RPMI7951 (cell line): ENCODE measurements at places on chromosomes 5 and 9. TPM values are rescaled to one million over a fixed set of nuclear protein-coding genes. Genes with fewer than 3 reads are reported as not detected.

GRCh38 chr5:40554813-40555212 is 124.9 kb upstream of the PTGER4 start:
- no peak for DNase-seq

DNA sequence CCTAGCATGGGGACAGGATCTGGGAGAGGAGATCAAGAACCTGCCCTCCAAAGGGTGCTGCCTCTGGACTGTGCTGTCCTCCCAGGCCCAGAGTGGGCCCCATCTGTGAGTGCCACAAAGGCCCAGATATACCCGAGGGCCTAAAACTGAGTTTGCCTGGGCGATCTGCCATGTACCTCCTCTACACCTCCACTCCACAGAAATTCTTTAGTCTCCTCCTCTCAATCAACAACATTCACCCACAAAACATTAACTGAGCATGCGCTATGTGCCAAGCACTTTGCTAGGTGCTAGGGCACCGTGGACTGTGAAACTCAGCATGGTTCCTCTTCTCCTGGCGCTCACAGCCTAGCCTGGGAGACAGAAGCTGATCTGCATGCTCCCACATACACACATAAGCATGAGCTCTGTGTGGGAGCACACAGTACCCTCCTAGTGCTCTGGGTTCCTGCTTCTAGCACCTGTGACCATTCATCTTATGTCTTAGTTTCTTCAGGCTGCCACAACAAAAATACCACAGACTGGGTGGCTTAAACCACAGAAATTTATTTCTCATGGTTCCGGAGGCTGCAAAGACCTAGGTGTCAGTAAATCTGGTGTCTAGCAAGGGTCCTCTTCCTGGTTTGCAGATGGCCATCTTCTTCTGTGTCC is 82.0 kb upstream of the FSTL4 start:
- peak; percentile 14 for DNase-seq

DNA sequence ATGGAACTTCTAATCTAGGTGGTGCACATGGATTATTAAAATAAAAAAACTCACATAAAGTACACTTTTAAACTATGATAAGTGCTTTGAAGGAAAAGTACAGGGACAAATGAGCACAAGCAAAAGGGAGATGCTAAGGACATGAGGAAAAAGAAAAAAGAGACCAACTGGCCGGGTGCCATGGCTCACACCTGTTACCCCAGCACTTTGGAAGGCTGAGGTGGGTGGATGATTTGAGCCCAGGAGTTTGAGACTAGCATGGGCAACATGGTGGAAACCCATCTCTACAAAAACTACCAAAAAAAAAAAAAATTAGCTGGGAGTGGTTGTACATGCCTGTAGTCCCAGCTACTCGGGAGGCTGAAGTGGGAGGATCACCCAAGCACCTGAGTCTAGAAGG is 67.1 kb downstream of the SH3TC2 start:
- no peak for DNase-seq

DNA sequence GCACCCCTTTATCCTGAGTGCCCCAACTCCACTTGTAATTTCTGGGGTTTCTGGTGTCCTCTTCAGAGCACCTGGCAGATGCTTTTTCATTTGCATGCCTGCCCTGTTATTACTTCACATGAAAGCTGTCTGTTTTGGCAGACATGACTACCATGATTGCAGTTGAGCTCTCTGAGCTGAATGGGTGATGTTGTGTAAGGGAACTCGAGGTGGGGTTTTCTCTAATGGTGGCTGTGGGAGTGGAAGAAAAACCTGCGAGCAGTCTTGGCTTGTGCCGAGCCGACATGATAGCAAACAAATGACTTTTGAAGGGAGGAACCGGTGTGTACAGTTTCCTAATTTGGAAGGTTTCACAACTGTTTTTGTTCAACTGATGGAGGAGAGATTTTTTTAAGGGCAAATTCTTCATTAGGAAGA is 196.2 kb downstream of the AOPEP start:
- DNase-seq, result no peak

GRCh38 chr5:174106997-174107655 is 61.6 kb downstream of the NSG2 start:
- DNase-seq, result no peak

DNA sequence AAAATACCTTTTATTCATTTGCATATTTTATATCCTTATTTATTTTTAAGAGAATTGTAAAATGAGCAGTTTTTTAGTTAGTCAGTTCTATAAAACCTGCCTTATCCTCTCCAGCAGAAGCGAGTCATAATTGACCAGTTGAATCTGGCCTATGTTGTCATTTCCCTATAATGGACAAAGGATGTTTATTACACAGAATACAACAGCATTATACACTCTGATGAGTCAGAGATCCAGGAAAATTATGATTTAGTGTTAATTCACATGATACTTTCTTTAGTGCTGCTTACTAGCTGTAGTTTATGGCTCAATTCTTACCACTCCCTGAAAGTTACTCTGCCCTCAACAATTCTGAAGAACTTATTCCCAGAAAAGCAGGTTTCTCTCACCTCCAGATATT is 26.8 kb upstream of the LURAP1L start:
- DNase-seq, result no peak

DNA sequence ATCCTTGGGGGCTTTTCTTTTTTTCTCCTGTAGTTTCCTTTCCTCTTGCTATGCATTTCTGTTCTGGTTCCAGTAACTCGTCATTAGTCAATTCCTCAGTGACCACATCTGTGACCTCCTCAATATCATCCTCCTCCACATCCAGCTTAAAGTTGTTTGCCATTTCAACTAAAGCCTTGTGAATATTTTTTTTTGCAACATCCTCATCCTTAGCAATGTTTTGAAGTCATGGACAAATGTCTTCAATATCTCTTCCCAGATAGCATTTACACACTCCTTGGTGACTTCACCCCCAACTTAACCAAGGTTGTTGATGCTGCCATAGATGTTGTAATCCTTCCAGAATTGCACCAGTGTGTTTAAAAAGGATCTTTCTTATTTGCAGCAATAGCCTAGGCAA is 14.7 kb upstream of the ADRB2 start:
- no peak for DNase-seq

DNA sequence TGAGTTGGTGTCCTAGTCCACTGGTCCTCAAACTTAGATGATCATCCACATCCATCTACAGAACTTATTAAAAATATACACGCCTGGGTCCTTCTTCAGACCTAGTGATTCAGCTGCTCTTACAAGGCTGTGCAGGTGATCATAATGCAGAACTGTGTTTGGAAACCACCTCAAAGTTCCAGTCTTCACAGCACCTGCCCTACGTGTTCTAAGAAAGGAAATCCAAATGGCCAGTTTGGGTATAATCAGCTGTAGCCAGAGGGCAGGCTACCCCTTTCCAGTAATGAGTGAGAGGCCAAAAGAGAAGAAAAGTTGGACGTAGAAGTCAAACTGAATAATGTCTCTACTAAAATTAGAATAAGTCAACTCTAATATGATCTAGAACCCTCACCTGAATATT is 15.4 kb downstream of the REEP5 start:
- no peak for DNase-seq

DNA sequence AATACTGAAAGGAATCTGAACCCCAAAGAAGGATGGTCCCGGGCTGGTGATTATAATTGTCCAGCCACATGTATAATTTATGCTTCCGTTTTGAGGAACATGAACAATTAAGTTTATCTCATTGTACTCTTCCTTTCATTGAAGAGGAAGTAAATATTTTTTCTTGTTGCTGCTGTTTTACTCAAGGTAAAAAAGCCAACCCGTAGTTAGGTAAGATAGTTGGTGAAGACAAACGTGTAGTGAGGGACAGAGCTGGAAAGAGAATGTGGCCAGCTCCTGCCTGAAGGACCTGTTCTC is 5.1 kb downstream of the RCL1 start:
- DNase-seq, result no peak

DNA sequence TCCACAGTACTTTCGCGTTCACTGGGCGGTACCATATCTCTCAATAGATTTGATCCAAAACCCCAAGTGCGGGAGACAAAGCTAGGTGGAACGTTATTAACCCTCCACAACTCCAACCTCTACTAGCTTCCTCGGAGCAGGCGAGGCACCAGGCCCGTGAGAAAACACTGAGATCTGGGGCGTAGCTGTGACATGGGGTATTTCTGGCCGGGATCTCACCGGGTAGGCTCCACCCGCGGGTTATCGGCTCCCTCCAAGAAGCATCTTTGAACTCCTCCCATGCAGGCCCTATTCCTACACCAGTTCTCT is 350 bp upstream of the SLC25A46 start:
- no peak for DNase-seq

GRCh38 chr5:151495320-151495719 is 47.9 kb downstream of the SLC36A1 start:
- DNase-seq, result no peak

DNA sequence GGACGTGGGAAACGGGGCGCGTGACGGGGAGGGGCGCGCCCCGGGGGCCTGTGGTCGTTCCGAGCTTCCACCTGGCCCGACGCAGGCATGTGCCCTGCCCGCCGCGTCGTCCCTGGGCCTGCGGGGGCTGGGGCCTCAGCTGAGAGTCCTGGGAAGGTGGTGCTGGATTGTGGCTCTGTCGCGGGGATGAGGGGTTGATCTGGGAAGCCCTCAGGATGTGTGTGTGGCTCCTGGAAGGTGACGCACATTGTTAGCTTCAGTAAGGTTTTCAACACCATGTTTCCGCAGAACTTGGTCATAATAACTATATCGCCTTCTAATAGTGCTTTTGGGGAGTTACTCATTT is 589.1 kb downstream of the MTRR start:
- no peak for DNase-seq

DNA sequence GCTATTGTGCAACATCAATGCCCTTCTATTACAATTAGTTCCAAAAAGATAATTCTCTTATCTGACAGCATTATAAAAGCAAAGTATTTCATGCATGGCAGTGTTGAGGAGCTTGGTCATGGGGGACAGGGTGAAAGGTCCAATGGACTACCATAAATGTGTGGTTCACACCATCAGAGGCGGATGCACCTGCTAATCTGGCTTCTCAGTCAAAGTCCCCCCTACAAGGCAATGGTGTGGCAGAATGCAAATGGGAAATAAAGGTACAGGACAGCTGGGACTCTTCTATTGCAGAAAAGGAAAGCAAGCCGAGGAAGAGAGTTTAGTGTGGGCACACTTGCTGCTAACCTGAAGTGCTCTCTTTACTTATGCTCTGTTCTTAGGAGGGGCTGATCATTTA is 369.1 kb downstream of the NDUFS4 start:
- DNase-seq, result no peak

DNA sequence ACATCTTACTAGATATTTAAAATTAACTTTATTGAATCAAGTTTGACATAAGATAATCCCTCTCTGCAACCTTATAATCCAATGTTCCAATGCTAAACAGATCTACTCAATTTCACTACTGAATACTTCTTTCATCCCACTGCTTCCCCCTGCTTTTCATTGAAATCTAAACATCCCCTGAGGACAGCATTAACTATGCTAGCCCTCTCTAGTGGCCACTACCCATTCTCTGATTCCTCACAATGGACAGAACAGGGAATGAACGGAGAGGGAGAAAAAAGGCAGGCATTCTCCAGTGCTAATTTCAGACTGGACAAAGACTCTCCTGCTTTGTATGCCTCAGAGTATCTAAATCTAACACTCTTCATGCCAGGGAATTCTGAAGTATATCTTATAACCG is 54.3 kb upstream of the RGS7BP start:
- no peak for DNase-seq

GRCh38 chr5:31663519-31663918 is 24.6 kb downstream of the PDZD2 start:
- DNase-seq, result peak; percentile 35

DNA sequence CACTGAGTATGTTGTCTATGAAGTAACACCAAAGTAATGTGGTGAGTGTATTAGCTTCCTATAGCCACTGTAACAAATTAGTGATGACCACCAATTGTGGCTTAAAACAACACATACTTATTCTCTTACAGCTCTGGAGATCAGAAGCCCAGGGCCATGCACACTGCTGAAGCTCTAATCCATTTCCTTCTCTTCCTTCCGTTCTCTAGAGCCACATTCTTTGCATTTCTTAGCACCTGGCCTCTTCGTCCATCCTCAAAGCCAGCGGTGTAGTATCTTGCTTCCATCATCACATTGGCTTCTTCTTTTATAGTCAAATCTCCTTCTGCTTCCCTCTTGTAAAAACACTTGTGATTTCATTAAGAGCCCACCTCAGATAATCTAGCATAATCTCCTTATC is 230.3 kb upstream of the RFX3 start:
- peak; percentile 32 for DNase-seq

DNA sequence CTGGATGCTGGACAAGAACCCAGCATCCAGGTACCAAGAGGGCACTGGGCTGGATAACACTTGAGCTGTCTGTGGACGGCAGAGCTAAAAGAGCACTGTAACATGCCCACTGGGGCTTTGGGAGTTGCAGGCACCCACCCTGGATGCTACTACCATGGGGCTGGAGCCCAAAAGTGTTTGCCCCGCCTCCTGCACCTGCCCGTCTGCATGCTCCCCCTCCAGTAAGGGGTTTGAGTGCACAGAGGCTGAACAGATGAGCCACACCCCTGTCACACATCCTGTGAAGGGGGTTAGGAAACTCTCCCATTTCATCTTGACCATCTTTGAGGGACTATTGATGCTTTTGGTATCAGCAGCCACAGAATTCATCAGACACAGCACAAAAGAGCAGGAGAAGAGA is 69.0 kb downstream of the LIX1 start:
- DNase-seq, result no peak

GRCh38 chr5:150163547-150164059 is 3.0 kb upstream of the CDX1 start:
- DNase-seq, result no peak

DNA sequence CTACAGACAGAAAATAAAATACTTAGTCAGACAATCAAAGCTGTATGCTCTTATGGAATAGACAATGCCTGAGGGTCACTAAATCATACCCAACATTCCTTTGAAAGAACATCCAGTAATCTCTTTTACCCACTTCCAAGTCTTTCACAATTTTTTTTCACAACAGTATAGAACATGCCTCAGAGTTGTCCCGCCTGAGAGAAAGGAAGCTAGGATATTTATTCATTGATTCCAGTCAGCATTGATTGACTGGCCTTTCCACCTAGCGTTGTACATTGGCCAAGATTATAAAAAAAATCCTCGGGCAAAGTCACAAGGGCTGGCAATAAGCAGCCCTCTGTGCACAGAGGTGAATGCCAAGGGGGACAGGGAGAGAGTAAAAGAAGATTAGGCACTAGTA is 318.1 kb upstream of the PIK3R1 start:
- peak; percentile 32 for DNase-seq

- peak; percentile 41 for DNase-seq
Observed at GRCh38 chr9:129414377-129414992, 206.4 kb downstream of the C9orf50 start.

DNA sequence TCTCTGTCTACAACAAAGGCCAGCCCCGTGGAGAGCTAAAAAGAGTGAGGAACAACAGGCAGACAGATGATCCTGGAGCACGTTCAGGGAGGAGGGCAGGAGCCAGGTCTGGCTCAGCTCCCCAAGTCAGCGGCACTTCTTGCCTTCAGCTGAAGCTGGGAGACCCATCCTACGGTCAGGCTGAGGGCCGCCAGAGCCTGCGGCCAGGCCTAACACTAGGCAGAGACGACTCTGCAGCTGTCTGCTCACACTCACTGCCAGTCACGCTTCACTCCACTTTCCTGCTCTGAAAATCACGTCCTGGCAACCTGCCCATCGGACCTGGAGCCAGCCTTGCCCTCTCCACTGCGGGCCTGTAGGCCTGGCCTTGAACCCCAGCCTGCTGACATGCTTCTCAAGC is 160.9 kb upstream of the LHFPL2 start:
- DNase-seq, result no peak

The GABRB2 gene
- not detected in 2 replicates for total RNA-seq

The BRD9 gene
- 24.0 and 27.9 TPM in 2 replicates for total RNA-seq

The ARID3C gene
- not detected in 2 replicates for total RNA-seq

The MEIKIN gene
- not detected in 2 replicates for total RNA-seq

The C9orf50 gene
- not detected in 2 replicates for total RNA-seq

The WNK2 gene
- not detected in 2 replicates for total RNA-seq

The ECSCR gene
- total RNA-seq, result 0.29 and 0.60 TPM in 2 replicates

The DEPDC1B gene
- total RNA-seq, result 24.0 and 28.5 TPM in 2 replicates

The DIPK1B gene
- total RNA-seq, result not detected in 2 replicates

The SLC25A2 gene
- 0.48 TPM in 1 of 2 replicates, not detected in the other for total RNA-seq
